ENCODE measurements at places on chromosomes 13 and 19.

GRCh38 chr13:43520351-43520750 is 266.4 kb downstream of the ENOX1 start:
- no peak for DNase-seq

- DNase-seq, result no peak
These were observed 270.1 kb downstream of the SLITRK5 start for GRCh38 chr13:87941226-87941625.

DNA sequence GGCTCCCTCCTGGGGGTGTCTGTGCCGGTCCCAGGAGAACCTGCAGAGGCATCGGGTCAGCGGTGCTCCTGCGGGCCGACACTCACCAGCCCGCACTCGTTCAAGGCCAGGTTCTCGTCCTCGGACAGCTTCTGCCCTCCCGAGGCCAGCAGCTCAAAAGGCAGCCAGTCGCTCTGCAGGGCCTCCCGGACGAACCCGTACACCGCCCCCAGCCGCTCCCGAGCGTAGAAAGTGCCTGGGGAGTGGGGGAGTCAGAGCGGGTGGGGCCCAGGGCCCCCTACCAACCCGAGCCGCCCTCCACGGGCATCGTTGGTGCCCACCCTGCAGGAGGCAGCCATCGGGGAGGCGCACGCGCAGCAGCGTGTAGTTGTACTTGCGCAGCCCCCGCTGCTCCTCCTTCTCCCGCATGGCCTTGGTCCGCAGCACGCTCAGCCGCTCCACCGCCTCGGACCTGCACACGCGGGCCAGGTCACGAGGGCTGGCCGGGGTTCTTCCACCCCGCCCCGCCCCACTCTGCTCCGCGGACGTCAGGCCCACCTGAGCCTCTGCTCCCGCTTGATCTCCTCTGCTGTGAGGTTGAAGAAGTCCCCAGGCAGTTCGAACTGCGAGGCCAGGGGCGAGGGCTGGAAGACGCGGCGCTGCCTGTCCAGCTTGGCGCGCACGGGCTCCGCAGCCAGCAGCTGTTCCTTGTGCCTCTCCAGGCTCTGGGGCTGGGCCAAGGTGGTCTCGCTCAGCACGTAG is 11.5 kb downstream of the UBXN6 start:
- DNase-seq, result no peak

- no peak for DNase-seq
These were observed 402.9 kb downstream of the HS6ST3 start for GRCh38 chr13:96492766-96493165.

DNA sequence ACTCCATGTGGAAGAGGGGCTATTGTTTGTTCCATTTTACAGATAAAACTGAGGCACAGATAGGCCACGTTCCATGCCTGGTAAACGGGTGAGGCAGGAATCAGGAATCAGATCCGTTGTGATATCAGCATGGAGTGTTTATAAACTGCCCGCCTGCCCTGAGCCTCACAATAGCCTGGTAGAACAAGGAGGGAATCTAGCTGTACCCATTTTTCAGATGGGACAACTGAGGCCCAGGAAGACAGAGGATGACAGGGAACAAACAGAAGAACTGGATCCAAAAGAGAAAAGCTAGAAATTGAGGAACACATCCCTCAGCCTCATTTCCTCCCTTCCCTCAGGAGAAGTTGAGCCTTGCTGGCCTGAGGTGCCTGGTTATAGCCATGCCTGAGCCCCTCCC is 32.5 kb downstream of the CERS4 start:
- DNase-seq, result no peak

- no peak for DNase-seq
These were observed 14.1 kb upstream of the AMER2 start for GRCh38 chr13:25186187-25186586.

DNA sequence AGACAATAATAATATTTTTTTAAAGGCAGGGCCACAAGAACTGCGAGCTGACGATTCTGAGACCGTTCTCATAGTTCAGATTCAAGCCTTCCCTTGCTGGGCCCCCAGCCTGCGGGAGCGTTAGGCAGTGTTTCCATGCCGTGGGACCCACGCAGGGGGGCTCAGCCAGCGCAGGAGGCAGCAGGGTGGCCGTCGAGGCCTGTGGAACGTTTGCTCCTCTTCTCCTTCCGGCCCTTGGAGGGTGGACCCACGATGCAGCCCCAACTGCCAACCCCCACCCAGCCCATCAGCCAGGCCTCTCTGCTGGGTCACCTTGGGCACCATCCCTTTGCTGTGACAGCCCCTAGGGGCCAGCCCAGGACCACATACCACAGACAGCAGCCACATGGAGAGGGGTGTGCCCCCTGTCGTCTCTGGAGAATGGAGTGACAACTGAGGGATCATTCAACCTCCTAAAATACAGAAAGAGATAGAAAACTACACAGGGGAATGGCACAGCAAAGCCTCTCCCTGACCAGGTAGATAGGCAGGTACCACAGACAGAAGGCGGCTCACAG is 46.8 kb downstream of the PDCD5 start:
- DNase-seq, result no peak

GRCh38 chr13:41213316-41213715 is 18.9 kb upstream of the KBTBD7 start:
- no peak for DNase-seq

DNA sequence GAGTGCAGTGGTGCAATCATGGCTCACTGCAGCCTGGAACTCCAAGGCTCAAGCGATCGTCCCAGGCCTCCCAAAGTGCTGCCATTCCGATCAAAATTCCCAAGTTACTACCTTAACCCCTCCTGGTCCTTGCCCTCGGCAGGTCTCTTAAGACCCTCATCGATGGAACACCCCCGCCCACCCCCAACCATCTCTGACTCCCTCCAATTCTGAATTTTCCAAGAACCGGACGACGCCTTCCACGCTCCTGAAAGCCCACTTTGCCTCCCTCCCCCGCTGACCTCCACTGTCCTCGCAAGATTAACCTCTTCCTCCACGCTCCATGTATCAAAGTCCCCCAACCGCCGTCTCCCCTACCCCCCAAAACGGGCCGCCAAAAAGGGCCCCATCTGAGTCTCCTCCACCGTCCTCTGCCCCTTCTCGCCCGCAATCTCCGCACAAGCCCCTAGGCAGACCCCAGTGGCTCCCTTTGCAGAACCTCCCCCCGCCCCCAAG is 539 bp downstream of the DAPK3 start:
- no peak for DNase-seq

Data from omental fat pad (tissue), 4 donors.